Activated naive CD4-positive, alpha-beta T cell treated with anti-CD3 and anti-CD28 coated beads, Interleukin-2, amount 50 U/mL, for 72 hours (primary cell): ENCODE measurements at places on chromosomes 1 and 21.
A peak's percentile ranks its signal among the peaks of the same experiment; 100 is the strongest.

GRCh38 chr1:173429471-173430402, 47.4 kb upstream of the PRDX6 start:
- peak; percentile 50 for DNase-seq

DNA sequence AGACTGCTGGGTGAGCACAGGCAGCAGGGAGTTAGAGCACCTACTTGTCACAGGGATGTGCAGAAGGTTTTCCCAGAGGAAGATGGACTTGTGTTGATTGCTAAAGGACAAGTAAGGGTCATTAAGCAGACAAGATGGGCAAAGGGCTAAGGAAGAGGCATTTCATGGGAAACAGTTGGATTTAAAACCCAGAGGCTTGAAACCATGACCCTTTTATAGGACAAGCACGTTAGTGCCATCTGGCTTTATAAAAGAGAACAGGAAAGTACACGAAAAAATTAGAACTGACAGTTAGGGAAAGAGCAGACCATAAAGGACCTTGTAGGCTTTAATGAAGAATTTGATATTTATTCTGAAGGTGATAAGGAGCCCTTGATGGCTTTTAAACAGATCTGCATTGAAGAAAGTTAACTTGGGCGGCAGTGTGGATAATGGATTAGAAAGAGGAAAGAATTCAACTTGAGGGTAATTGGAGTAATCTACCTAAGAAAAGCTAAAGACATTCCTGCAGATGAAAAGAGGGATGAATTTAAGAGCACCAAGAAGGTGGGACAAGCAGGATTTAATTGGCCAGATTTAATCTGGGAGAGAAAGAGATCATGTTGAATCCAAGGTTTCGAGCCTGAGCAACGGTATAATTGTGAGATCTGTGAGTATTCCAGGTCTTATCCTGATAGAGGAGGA, 68.6 kb downstream of the ZC3H11B start:
- no peak for DNase-seq

DNA sequence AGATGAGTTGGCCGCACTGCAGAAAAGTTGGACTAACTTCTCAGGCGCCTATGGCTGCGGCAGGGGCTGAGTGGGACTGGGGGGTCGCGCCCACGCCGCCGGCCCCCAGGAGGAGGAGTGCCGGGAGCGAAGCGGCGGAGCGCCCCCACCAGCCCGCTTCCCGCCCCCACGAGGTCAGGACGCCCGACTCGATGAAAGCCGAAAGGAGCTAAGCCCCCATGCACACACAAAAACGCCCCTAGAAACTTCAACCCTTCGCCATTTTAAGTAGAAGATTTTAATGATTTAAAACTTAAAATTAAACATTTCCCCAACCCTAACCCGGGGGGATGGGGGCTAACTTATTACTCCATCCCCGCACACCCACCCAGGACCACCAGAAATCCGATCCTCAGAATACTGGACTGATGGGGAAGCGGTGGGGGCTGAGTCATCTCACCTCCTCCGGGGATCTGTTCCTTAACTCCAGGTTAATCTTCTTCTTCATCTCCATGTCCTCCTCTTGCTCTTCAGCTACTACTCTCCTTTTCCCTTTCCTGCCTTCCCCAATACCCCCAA, 539 bp downstream of the ANP32E start:
- no peak for DNase-seq

- DNase-seq, result no peak
These were observed 279.2 kb downstream of the RPS6KC1 start for GRCh38 chr1:213330281-213330680.

- DNase-seq, result no peak
These were observed 17.3 kb upstream of the TTC4 start for GRCh38 chr1:54698346-54698745.

DNA sequence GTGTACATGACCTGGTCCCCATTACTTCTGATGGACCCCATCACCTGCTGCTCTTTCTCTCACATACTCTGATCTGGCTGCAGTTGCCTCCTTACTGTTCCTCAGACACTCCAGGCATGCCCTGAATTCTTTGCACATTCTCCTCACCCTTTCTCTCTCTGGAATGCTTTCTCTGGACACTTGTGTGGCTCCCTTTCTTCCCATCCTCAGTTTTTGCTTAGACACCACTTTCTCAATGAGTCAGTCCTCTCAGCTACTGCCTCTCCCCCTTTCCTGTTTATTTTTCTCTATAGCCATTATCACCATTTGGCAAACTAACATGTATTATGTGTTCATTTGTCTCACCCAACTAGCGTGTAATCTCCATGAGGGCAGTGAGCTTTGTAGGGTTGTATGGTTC, 28.1 kb downstream of the PLXNA2 start:
- no peak for DNase-seq

DNA sequence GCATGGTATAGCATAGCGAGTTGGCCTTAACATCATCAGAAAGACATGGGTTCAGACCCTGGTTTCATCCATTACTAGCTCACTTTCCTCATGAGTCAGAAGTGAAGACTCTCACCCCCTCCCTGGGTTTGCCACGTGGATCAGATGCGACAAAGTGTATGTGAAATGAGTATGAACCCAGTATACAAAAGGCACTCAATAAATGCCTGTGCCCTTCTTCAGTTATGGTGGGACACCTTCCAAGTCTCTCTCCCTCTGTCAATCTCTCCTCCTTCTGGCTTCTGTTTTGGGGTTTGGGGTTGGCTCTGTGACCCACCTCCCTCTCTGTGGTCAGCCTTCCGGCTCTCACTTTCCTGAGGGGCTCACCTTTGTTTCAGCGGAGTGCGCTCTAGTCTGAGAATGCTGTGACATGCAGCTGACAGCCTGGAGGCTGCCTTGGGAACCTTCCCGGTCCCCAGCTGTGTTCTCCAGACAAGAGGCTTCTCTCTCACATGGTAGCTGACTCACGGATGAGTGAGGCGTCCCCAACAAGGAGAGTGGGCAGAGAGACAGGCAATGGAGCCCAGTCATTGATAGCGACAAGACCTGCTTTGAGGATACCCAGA, 155.0 kb upstream of the EDN2 start:
- peak; percentile 69 for DNase-seq

DNA sequence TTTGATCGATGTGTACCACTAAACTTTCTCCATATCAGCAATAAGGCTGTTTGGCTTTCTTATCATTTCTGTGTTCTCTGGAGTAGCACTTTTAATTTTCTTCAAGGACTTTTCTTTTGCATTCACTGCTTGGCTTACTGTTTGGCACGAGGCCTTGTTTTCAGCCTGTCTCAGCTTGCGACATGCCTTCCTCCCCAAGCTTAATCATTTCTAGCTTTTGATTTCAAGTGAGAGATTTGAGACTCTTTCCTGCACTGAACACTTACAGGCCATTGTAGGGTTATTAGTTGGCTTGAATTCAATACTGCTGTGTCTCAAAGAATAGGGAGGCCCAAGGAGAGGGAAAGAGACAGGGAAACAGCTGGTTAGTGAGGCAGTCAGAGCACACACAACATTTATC, 120.6 kb upstream of the KCND3 start:
- DNase-seq, result no peak

- no peak for DNase-seq
These were observed 166.0 kb upstream of the C8B start for GRCh38 chr1:57131701-57132394.

- no peak for DNase-seq
These were observed 8.6 kb downstream of the RIIAD1 start for GRCh38 chr1:151729966-151730291.

GRCh38 chr1:237913345-237913744, 22.6 kb upstream of the ZP4 start:
- DNase-seq, result no peak

GRCh38 chr21:35508139-35508888, 459.2 kb upstream of the RUNX1 start:
- DNase-seq, result no peak

GRCh38 chr21:29194342-29194741, 63.9 kb downstream of the MAP3K7CL start:
- DNase-seq, result no peak

GRCh38 chr1:21200767-21201166, 24.1 kb upstream of the EIF4G3 start:
- no peak for DNase-seq

DNA sequence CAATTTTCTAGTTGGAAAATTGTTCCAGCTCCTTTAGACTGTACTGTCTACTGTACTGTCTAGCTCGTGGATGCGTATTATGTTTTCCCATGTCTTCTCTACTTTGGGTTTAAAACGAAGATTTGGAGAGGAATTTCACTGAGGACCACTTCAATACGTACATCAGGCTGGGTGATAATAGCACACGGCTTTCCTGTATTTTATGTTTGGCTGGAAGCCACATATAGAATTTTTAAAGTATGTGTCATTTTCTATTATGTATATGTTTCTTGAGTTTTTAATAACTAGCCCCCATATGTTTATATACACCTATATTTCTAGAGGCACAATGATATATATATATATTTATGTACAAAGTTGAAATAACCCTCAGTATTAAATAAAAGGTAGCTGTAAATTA, 226.4 kb downstream of the GREM2 start:
- DNase-seq, result no peak

GRCh38 chr1:3996846-3997705, 97.0 kb upstream of the C1orf174 start:
- DNase-seq, result no peak

DNA sequence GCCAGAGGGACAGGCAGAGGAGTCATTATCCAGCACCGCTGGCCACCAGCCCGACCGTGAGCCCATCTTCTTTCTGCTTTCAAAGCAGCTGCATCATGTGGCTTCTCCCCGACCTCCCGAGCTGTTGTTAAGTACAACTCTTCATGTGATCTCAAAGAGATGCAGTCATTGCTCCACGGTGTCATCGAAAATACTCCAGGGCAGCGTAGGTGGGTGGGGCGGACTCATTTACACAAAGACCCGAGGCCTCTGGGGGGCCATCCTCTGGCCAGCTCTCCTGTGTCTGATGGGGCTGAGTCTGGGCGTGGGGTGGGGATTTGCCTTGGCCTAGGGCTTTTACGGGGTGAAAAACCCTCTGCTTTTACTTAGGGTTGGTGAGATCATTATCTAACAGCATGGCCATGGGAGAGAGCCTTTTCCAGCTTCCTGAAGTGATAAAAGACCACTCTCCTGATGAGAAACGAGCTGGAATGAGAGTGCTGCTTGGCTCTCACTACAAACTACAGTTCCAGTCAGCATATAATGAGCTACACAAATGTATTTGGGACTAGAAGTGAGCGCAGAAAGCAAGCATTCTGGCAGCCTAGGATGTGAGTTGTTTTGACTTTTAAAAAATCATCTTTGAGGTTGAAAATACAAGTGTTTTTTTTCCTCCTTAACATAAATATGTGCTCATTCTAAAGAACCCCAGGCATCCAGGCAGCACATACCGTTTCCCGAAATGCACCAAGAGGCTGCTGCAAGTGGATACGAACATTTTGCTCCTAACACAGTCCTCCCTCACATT, 165.0 kb downstream of the RHOU start:
- no peak for DNase-seq

- DNase-seq, result no peak
These were observed 87.9 kb upstream of the HMCN1 start for GRCh38 chr1:185646202-185646683.

DNA sequence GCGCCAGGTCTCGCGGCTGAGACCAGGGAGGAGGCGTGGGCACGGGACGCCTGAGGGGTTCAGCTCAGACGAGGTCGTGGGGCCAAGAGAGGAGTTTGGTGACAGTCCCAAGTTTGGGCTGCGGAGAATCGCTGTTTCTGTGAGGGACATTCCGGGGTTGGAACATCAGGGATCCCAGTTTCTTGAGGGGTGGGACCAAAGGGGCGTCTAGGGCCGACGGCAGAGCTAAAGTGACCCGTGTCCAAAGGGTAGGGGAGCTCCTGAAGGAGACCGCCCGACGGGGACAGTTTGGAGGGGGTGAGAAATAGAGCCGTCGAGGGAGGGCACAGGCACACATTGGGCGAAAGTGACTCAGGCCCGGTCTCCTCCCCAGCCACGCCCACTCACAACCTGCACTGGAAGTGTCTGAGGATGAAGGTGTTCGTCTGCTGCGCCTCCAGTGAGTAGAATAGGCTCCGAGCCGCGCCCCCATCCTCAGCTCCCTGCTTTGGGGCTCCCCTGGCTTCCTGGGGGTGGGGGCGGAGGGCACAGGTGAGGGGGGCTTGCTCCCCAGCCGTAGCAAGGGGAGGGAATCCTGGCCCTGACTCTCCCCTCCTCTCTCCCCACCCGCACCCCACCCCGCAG, 7.0 kb downstream of the EFNA3 start:
- DNase-seq, result peak; percentile 80

GRCh38 chr1:230335861-230336522, 90.1 kb downstream of the PGBD5 start:
- DNase-seq, result no peak

DNA sequence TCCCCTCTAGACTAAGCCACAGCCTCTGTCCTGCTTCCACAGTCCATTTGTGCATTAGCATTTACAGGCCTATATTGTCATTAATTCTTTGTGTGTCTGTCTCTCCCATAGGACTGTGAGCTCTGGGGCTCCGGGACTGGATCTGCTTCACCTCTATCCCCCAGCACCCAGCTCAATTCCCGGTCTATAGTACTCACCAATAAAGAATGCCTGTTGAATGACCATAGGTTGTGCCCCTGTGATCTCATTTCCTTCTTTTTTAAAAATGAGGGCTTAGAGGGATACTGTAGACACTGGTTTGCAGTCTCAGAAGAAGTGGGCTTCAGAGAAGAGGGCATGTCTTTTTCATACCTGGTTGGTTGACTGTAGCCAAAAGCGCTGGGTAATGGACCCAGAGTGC, 8.8 kb upstream of the POU3F1 start:
- no peak for DNase-seq

DNA sequence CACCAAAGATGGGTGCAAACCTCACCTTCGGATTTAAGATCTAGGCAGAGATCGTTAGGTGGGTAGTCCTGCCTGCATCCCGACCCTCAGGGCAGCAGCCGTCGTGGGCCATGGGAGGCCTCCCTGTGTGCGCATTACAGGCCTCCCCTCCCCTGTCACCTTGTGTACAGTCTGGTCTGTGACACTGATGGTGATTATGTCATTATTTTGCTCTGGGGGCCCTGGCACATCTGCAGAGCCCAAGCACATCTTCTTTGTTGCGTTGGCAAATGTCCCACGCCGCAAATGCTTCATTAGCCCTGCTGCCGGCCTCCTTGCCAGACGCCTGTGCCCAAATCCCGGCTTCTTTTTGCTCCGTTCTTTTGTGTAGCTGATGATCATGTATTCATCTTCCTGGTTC, 31.7 kb downstream of the PROX1 start:
- DNase-seq, result no peak

DNA sequence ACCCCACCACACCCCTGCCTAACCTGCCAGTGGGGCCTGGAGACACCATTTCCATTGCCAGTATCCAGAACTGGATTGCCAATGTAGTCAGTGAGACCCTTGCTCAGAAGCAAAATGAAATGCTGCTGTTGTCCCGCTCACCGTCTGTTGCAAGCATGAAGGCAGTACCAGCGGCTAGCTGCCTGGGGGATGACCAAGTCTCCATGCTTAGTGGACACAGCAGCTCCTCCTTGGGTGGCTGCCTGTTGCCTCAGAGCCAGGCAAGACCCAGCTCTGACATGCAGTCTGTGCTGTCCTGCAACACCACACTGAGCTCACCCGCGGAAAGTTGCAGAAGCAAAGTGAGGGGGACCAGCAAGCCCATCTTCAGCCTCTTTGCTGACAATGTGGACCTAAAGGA, 33.4 kb downstream of the STYXL2 start:
- DNase-seq, result no peak

DNA sequence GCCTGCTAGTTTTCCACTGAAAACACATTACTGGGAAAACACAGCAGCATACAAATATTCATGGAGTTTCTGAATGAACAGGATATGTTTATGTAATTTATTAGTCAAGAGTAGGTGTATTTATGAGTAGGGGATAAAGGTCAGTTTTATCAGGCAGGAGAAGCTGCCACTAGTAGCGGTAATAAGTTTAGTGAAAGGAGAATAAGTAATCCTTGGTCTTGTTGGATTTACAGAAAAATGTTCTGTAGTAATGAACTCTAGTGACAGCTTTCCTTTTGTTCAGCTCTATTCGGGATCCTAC, 1.2 kb downstream of the MAST2 start:
- DNase-seq, result no peak
